ENCODE measurements at places on chromosomes 11 and 22. TPM values are rescaled to one million over a fixed set of nuclear protein-coding genes. Genes with fewer than 3 reads are reported as not detected.

GRCh38 chr11:130122141-130122575 lies 37.4 kb upstream of the ST14 start:
- DNase-seq, result no peak

Gene ZNF214
- polyA plus RNA-seq, result 11.6 TPM

Gene TOP3B
- 31.0 TPM for polyA plus RNA-seq

DNA sequence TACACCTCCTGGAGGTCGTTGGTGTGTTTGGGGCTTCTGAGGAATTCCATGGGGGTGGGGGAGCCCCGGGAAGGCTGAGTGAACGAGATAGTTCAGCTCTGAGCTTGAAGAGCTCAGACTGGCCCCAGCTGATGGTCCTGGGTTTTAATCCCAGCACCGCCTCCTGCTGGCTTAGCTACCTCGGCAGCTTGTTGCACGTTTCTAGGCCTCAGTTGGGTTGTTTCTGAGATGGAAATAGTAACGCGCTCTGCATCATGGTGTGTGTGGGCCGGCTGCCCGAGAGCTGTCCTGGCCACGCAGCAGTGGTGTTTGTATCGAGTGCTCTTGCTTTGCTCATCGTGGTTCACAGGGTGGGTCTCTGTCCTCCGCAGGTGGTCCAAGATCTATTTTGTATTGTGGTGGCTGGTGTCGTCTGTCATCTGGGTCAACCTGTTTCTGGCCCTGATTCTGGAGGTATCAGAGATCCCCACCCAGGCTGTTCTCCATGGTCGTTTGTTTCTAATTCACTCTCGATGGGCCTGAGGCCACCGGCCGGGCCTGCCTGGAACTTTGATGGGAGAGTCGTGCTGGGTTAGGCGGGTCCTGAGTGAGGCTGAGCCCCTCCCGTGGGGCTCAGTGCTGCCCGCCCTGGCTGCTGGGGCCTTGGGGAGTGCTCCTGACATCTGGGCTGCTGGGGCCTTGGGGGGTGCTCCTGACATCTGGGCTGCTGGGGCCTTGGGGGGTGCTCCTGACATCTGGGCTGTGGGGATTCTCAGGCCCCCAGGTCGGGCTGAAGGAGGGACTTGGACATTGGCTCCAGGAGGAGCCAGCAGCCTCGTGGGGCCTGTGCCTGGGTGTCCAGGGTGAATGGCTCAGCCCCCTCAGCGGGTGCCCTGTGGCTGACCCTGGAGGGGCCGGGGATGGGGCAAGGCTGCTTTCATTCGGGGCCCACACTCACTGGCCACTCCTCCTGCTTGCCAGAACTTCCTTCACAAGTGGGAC lies 37.7 kb downstream of the TPCN2 start:
- DNase-seq, result no peak

GRCh38 chr11:86219311-86220193 lies 25.0 kb upstream of the EED start:
- DNase-seq, result no peak

Gene RBFOX2
- 167 TPM for polyA plus RNA-seq

GRCh38 chr11:132314911-132315455 lies 944.6 kb downstream of the NTM start:
- no peak for DNase-seq

- no peak for DNase-seq
Observed at GRCh38 chr11:11505190-11505589, 116.6 kb downstream of the GALNT18 start.

GRCh38 chr11:21615955-21616371 lies 576.9 kb upstream of the ANO5 start:
- DNase-seq, result no peak

Gene SCGB1A1
- polyA plus RNA-seq, result 41.0 TPM

Gene OR5M8
- not detected for polyA plus RNA-seq

DNA sequence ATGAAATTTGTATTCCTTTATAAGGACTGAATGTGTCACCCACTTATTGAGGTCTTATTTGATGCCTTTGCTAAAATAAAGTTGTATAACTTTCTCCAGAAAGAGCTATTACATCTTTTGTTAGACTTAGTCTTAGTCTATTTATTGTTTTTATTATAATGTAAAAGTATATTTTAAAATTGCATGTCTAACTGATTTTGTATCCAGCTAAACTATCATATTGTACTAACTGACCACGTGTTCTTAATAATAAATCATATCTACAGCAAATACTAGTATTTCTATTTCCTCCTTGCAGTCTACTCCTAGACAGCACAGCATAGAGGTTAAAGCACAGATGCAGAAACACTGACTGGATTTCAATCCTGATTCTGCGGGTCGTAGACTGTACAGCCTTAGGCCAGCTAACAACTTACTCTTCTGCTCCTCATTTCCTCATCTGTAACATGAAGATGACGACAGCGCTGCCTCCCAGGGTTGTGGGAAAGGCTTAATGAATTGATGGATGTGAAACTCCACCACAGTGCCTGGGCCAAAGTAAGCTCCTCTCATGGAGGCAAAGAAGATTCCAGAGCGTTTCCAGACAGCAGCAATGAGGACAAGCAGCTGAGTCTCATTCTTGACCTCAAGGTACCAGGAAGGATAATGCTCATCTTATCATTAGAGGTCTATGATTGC lies 13.2 kb downstream of the IFITM10 start:
- DNase-seq, result no peak

DNA sequence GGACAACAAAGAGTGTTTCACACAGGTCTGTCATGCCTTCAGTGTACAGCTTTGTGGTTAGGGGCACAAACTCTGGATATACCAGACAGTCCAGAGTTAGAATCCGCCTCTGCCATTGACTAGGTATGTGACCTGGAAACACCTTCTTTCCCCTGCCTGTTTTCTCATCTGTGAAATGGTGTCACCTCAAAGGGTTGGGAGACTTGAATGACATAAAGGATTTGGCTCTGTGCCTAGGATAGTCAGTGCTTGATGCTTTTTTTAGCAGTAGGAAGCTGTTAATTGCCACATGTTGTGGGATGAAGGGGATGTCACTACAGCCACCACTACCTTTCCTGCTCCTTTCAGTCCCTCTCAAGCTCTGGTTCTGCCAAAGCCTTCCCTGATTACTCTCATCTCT lies 17.4 kb upstream of the LRRC55 start:
- DNase-seq, result no peak
